Renal cortical epithelial cell (primary cell): ENCODE measurements at places on chromosomes 5 and 9. TPM values are rescaled to one million over a fixed set of nuclear protein-coding genes. Genes with fewer than 3 reads are reported as not detected.

Gene NMUR2
- total RNA-seq: not detected in 2 replicates

Gene PHF24
- total RNA-seq: under 0.01 TPM in 1 of 2 replicates, not detected in the other

Gene TGFBI
- 468 and 692 TPM in 2 replicates for total RNA-seq

Gene TAF11L12
- not detected in 2 replicates for total RNA-seq

Gene SLC24A2
- total RNA-seq: not detected in 2 replicates

Gene RFX3
- total RNA-seq: 1.6 and 10.8 TPM in 2 replicates

Gene ELAVL2
- total RNA-seq: 0.15 and 1.2 TPM in 2 replicates

Gene FBP2
- total RNA-seq: not detected in 2 replicates

Gene BTNL8
- total RNA-seq: 0.35 TPM in 1 of 2 replicates, not detected in the other

Gene ZNF454
- total RNA-seq: 0.69 and 4.4 TPM in 2 replicates

Gene STK32A
- total RNA-seq: 0.69 and 3.0 TPM in 2 replicates

Gene SPINK4
- total RNA-seq: not detected in 2 replicates

Gene IFNA21
- total RNA-seq: not detected in 2 replicates

Gene PCDHGA10
- total RNA-seq: 0.52 and 5.1 TPM in 2 replicates

Gene ATG10
- total RNA-seq: 18.6 and 18.9 TPM in 2 replicates

Gene SNX24
- total RNA-seq: 47.5 and 60.3 TPM in 2 replicates

Gene CEL
- total RNA-seq: 0.60 TPM in 1 of 2 replicates, not detected in the other

Gene FAM221B
- not detected in 2 replicates for total RNA-seq

Gene PPIC
- 78.0 and 124 TPM in 2 replicates for total RNA-seq

Gene LRRC70
- 0.52 and 1.7 TPM in 2 replicates for total RNA-seq

Gene KIAA1958
- 4.2 and 21.8 TPM in 2 replicates for total RNA-seq

Gene KIF27
- 4.3 and 13.3 TPM in 2 replicates for total RNA-seq

Gene PCDHGA1
- under 0.01 and 0.80 TPM in 2 replicates for total RNA-seq

Gene KIF24
- 1.9 and 3.5 TPM in 2 replicates for total RNA-seq

Gene FAM151B
- 0.69 and 7.1 TPM in 2 replicates for total RNA-seq

Gene PCDHGA4
- total RNA-seq: 0.87 and 2.1 TPM in 2 replicates

Gene GRM6
- total RNA-seq: not detected in 2 replicates

Gene ROPN1L
- total RNA-seq: 3.1 TPM in 1 of 2 replicates, not detected in the other

Gene ERGIC1
- 143 and 240 TPM in 2 replicates for total RNA-seq

Gene GPR150
- total RNA-seq: 0.69 TPM in 1 of 2 replicates, not detected in the other

Gene IL9
- not detected in 2 replicates for total RNA-seq

Gene ADGRV1
- 0.35 and 0.55 TPM in 2 replicates for total RNA-seq

Gene PALM2AKAP2
- total RNA-seq: 1.0 and 20.4 TPM in 2 replicates

Gene ORM2
- total RNA-seq: not detected in 2 replicates

Gene SLIT3
- 0.69 and 3.3 TPM in 2 replicates for total RNA-seq

Gene COL27A1
- total RNA-seq: 4.3 and 48.4 TPM in 2 replicates

Gene OTP
- not detected in 2 replicates for total RNA-seq
